ENCODE measurements at places on chromosomes 6 and 20. TPM values are rescaled to one million over a fixed set of nuclear protein-coding genes. Genes with fewer than 3 reads are reported as not detected.

The SPATS1 gene
- total RNA-seq = not detected

The KCNK16 gene
- total RNA-seq = not detected

The TAAR8 gene
- not detected for total RNA-seq

The HRH3 gene
- not detected for total RNA-seq

The NCOA7 gene
- total RNA-seq = 31.7 TPM

The GRM1 gene
- not detected for total RNA-seq

The MOG gene
- not detected for total RNA-seq

The PRL gene
- total RNA-seq = not detected

The MROH8 gene
- 3.3 TPM for total RNA-seq

The TCP11 gene
- total RNA-seq = not detected

The PNLDC1 gene
- total RNA-seq = not detected

The NKX2-2 gene
- total RNA-seq = not detected

The REM1 gene
- total RNA-seq = not detected

The SLC26A8 gene
- total RNA-seq = not detected

The HLA-DOA gene
- 1.2 TPM for total RNA-seq

The TMEM63B gene
- total RNA-seq = 15.6 TPM
